ENCODE measurements at places on chromosomes 2 and 18.
A peak's percentile ranks its signal among the peaks of the same experiment; 100 is the strongest.

DNA sequence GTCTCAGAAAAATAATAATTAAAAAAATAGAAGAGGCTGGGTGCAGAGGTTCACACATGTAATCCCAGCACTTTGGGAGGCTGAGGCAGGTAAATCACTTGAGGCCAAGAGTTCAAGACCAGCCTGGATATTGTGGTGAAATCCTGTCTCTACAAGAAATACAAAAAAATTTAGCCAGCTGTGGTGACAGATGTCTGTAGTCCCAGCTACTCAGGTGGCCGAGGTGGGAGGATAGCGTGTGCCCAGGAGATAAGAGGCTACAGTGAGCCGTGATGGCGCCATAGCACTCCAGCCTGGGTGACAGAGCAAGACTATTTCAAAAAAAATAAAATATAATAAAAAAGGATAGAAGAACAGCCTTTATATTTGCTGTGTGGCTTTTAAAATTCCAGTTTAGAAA lies 35.9 kb downstream of the SMC6 start:
- no peak for DNase-seq

- no peak for DNase-seq
Measured at GRCh38 chr18:35289727-35290093, 319 bp downstream of the ZSCAN30 start.

- no peak for DNase-seq
Measured at GRCh38 chr2:111100765-111101162, 19.9 kb upstream of the BCL2L11 start.

DNA sequence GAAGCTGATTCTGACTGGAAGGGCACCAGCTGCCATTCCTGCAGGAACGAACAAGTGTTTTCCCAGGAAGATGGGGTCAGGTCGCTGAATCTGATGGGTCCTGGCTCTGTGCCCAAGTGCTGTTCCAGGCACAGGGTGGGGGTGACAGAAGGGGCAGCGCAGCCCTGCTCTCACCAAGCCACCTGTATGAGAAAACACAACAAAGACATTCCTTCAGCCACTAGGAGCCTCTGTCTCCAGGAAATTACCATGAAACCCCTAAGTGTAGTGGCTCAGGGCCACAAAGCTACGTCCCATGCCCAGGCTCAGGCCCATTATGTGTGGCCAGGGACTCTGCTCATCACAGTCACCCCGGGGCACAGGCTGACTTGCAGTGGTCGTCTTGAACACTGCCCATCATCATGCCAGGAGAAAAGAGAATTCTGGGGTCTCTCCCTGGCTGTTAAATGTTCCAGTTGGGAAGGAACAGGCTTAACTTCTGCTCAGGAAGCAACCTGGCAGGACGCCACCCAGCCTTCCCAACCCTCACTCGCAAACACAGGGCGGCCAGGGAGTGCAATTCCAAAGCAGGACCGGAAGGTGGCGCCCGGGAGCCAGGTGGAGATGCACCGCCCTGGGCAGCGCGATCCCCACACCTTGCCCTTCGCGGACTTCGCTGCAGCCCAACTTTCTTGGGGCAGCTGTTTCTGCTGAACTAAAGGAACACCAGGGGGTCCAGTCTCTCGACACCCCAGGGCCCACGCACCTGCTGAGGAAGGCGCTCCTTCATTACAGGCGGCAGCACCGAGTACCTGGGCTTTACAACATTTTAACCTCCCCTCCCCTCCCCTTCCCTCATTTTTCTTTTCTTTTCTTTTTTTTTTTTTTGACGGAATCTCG lies 11.0 kb upstream of the SFTPB start:
- DNase-seq = peak; percentile 85

DNA sequence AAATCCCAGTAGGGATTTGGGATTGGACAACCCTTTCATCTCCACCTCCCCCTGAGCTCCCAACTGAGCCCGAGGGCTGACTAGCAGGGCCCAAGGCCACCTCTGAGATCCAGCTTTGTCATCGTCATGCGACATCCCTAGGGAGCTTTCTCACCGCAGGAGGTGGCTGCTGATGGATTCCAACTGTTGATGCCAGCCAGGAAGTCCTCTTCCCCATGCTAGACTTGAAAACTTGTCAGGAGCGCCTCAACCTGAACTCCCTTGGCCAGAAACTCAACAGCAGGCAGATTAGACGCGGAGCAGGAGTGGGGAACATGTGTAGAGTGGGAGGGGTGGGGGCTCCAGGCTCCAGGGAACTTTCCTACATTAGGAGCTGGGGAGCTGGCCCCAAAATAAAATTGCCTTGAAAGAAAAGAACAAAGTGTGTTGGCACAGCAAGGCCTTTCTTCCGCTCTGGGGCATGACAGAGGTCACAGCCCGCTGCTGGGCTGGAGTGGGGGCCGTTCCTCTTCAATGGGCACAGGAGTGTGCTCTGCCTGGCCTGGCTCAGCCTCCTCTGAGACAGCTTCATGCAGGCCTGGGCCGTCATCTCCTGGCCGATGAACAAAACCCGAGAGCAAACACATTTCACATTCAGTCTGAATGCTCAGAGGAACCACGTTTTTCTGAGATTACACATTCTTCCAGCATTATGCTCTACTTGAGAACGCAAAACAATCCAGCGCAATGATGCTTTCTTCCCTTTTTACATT lies 34.5 kb downstream of the EMILIN2 start:
- no peak for DNase-seq

DNA sequence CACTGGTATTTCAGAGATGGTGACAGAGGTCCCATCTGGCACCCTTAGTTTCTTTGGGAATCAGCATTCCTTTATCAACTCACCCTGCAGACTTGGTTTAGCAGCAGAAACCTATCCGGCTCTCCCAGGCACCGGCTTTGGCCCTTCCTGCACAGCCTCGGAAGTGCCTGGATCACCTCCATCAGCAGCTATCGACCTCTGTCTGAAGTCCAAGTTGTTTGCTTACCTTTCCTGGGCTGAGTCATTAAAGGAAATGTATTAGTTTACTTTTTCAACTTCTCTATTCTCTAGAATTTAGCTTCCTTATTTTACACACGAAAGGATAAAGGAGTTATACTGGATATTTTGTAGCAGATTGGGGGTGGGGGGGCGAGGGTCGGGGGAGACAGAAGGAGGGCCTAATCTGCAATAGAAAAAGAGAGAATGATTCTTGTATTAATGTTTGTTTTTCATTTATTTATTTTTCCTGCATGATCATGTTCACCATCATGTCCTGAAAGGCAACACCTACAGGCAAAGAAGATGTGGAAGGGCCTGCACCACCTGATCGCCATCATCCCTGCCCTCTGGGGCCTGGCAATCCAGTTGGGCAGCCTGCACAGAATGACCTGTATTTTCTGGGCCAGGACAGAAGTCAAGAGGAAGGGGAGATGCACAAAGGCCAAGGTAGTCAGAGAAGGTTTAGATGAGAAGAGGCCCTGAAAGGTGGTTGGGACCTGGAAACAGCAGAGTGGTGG lies 22.1 kb upstream of the MAT2A start:
- no peak for DNase-seq

GRCh38 chr2:237863689-237864443 lies 4.4 kb downstream of the RAMP1 start:
- no peak for DNase-seq

DNA sequence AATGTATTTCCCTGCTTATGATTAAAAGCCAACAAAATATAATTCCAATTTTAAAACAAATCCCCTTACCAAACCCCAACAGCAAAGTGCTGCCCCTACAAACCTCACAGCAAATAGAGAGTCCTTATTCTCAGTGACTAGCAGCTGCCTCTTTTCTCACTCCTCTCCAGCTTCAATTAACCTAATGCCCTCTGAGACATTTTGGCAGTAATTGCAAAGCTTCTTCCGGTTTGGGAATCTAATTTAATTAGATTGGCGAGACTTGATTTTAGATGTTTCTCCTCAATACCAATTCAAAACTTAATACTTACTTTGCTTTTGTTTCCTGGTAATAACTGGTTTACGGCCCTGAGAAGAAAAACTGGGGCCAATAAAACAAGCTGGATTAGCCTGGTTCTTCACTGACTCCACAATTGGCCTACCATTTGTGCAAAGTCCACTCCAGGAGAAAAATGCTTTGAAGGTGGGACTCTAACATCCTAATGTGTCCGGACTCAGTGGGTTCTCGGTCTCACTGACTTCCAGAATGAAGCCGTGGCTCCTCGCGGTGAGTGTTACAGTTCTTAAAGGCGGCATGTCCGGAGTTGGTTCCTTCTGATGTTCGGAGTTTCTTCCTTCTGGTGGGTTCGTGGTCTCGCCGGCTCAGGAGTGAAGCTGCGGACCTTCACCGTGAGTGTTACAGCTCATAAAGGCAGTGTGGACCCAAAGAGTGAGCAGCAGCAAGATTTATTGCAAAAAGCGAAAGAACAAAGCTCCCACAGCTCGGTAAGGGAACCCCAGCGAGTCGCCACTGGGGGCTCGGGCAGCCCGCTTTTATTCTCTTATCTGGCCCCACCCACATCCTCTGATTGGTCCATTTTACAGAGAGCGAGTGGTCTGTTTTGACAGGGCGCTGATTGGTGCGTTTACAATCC lies 52.8 kb downstream of the SLC35F5 start:
- no peak for DNase-seq

GRCh38 chr2:5175231-5175630 lies 517.0 kb upstream of the SOX11 start:
- DNase-seq = no peak

DNA sequence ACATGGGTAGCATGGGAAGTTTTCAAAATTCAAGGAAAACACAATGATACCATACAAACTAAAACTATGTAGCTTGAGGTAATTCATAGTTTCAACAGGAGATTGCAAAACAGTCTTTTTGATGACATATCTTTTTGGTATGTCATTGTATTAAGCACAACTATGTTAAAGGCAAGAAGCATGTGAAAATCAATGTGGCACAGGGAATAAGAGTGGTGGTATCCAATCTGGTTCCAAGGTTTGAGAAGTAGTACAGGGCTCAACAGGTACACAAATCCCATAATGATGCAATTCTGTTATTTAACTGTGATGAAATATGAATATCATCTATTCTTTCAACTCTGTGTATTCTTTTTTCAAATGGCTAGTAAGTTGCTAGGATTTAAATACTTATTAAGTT lies 16.4 kb upstream of the DLX2 start:
- no peak for DNase-seq

DNA sequence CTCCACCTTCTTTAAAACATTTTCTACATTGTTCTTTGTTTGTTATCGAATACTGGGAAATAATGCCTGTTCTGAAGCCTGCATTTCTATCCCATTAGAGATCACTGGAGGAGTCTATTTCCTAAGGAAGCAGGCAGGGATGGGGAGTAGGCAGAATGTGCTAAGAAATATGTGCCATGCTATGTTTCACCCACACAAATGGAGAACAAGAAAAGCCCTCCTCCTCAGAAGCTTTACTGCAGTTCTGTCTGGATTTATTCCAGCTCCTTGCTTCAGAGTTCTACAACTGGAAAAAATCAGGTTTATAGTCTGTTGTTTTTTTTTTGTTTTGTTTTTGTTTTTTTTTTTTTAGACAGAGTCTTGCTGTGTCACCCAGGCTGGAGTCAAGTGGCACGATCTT lies 825.1 kb downstream of the SLC4A3 start:
- no peak for DNase-seq

GRCh38 chr2:127080226-127080937 lies 26.6 kb downstream of the BIN1 start:
- peak; percentile 56 for DNase-seq

DNA sequence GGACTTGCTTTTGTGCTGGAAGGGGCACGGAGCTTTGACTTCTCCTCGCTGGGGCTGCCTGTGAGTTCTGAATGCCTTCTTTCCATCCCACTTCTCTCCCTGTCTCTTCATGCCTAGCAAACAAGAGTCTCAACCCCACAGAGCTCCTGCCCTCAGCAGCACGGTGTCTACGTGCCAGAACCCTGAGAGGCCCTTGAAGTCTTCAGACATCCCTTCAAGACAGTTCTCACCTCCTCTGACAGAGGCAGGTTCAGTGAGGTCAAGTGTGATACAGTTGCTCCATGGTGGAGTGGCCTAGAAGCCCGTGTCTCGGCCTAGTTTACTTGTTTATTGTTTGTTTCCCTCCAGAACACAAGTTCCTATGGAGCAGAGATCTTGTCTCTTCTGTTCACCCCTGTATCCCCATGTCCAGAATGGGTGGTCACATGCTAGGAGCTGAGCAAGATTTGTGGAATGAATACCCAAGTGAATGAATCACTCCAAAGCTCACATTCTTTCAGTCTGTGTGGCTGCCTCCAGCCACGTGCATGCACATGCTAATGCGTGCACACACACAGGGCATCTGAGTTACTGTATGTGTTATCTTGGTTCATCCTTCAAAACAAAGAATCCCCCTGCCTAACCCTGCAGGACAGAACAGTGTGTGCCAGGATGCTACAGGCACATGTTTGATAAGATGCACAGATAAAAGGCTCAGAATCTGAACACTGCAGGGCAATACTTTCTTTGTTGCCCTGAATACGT lies 391.6 kb downstream of the NBAS start:
- no peak for DNase-seq

DNA sequence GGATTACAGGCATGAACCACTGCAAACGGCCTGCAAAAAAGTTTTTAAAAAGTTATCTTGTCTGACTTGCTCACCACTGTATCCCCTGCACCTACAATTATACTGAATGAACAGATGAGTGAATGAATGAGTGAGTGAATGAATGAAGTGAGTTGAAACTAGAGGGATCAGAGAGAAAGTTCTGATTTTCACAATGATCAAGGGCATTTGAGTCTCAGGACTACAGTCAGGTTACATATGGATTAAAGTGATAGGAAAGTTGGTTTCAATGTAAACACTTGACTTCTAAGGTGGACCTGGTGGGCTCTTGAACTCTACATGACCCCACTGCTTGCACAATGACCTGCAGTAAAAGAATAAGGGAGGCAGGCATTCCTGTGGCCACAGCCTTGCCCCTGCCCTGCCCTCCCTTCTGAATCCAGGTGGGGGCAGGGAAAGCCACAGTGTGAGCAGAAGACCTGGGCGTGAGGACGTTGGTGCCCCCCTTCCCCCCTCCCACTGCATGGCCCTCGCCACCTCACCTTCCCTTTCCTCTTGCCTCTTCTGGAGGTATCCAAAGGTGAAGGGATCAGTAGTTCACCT lies 10.7 kb downstream of the C2orf80 start:
- no peak for DNase-seq

GRCh38 chr2:68237404-68237803 lies 14.9 kb downstream of the PPP3R1 start:
- no peak for DNase-seq
